ENCODE measurements at places on chromosomes 3 and 15. TPM values are rescaled to one million over a fixed set of nuclear protein-coding genes. Genes with fewer than 3 reads are reported as not detected.

Gene IGF2BP2
- 0.49 TPM for total RNA-seq

Gene ATP1B3
- 25.6 TPM for total RNA-seq

Gene MOBP
- total RNA-seq: not detected

DNA sequence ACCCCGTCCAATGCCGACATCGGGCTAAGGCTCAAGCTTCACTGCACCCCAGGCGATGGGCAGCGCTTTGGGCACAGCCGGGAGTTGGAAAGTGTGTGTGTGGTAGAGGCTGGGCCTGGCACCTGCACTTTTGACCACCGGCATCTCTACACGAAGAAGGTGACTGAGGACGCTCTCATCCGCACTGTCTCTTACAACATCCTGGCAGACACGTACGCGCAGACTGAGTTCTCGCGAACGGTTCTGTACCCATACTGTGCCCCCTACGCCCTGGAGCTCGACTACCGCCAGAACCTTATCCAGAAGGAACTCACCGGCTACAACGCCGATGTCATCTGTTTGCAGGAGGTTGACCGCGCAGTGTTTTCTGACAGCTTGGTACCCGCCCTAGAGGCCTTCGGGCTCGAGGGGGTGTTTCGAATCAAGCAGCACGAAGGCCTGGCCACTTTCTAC lies 1.0 kb downstream of the PDE12 start:
- peak; percentile 47 for DNase-seq

- no peak for DNase-seq
Measured at GRCh38 chr15:78616506-78616905, 4.3 kb downstream of the CHRNA3 start.

DNA sequence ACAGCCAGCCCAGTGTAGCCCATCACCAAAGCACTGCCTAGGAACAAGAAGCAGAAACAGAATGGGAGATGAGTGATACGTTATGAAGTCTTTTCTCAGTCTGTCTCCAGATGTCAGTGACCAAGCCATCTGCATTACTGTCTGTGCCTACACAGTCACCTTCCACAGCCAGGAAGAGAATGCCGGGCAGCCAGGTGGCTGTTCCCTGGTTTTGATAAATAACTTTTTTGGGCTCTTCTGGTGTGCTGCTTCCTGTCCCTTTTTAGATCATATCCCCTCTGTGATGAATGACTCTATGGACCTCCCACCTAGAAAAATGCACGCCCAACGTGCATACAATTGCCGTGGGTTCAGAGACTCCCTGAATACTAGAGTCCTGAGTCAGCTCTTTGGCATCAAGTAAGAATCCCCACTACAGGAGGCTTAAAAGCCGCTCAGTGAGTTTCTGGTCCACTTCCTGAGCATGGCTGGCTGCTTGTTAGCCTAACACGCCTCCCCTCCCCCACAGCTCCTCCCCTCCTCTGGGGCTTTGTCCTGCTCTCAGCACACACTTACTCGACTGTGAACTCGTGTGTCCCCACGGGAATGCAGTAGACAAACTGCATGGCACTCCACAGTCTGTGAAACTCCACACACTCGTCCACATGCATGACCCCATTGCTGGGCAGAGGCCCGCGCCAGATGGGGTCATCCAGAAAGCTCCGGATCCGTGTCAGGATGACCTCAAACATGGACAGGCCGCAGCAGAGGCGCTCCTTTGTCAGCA lies 34.7 kb downstream of the NIPA2 start:
- DNase-seq: no peak

DNA sequence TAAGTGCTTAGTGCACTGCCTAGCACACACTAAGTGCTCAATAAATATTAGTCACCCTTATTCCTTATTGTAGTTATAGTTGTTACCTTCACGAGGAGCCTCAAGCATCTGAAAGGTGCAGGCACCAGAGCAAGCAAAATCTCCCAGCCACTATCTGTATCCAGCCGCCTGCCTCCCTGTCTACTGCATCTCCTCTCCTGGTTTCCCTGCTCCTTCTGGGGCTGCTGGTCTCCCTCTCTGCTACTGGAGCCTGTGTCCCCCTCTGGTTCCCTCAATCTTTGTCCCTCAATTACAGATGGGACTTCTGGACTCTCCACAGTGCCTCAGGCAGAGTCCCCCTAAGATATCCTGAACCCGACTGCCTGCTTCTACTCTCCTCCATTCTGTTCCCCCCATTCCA lies 18.8 kb downstream of the MYL3 start:
- DNase-seq: no peak

GRCh38 chr3:108219336-108219735 lies 2.9 kb downstream of the IFT57 start:
- no peak for DNase-seq

GRCh38 chr3:145006271-145006670 lies 1034.6 kb downstream of the DIPK2A start:
- no peak for DNase-seq

GRCh38 chr3:23252122-23252521 lies 49.0 kb downstream of the UBE2E2 start:
- DNase-seq: no peak
